ENCODE measurements at places on chromosomes 7 and 10.

- no peak for DNase-seq
- no peaks in the 10 kb centered on the region for H3K36me3 ChIP-seq
- no peaks in the 10 kb centered on the region for H3K27me3 ChIP-seq
- no peak overlapping the region for H3K4me3 ChIP-seq
These were observed 242.5 kb downstream of the CELF2 start for GRCh38 chr10:11260170-11260569.

- H3K27me3 ChIP-seq = no peaks in the 10 kb centered on the region
- no peaks in the 10 kb centered on the region for H3K36me3 ChIP-seq
- no peaks in the 10 kb centered on the region for H3K4me1 ChIP-seq
- DNase-seq = no peak
- H3K27ac ChIP-seq = no peak overlapping the region
These were observed 4.5 kb upstream of the LRRC4 start for GRCh38 chr7:128035712-128036111.

DNA sequence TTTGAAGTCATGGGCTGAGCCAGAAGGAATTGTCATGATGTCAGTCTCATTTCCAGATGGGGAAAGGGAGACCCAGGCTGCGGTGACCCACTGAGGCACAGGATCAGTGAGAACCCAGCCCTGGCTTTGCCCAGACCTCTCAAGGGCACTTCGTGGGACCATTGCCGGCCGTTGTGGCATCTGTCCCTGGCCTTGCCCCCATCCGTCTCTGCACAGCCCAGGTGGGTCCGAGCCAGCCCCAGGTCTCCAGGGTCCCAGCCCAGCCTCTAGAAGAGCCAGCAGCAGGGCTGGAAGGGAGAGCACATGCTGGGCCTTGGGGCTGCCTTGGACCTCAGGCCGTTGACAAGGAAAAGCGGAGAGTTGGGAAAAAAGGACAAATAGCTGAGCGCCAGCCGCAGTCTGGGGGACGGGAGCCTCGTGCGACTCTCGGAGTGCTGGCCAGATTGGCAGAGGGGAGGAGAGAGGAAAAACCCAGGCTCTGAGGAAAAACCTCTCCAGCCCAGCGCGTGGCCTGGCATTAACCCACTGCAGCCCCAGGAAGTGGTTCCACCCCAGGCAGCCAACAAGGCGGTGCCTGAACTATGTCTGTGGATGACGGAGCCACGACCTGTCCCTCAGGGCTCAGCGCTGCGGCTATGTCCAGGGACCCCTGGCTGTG is 30.2 kb downstream of the GRIFIN start:
- no peak overlapping the region for H3K27ac ChIP-seq
- H3K36me3 ChIP-seq = no peaks in the 10 kb centered on the region
- no peak for DNase-seq
- no peaks in the 10 kb centered on the region for H3K27me3 ChIP-seq
- peak overlapping the region; percentile 8 for H3K4me3 ChIP-seq
- H3K4me1 ChIP-seq = peaks cover 3% of the 10 kb centered on the region

DNA sequence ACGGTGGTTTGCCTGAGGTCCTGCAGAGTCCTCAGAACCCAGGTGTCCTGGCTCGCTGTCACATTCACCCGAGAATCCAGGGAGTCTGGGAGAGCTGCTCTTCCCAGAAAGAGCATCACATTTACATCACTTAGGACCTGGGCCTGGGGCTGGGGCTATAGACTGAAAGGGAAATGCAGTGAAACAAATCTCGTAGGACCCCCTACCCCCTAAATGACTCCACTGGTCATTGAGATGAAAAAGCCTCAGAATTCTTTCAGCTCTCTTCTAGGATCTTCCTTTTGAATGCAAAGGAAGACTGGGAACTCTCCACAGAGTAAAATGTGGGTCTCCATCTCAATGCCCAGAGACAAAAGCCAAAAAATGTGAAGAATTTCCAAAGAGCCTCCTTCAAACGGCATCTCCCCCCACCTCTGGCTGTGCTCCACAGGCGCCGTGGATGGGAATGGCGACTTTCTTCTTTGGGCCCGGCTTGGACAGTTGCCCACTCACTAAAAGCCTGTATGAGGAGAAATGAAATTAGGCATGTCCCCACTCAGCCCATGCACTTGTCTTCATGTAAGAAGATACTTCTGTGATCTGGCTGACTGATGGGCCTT is 49.0 kb upstream of the PODXL start:
- H3K27ac ChIP-seq = no peak overlapping the region
- H3K4me3 ChIP-seq = no peak overlapping the region
- no peak for DNase-seq
- H3K36me3 ChIP-seq = no peaks in the 10 kb centered on the region
- no peaks in the 10 kb centered on the region for H3K27me3 ChIP-seq

Measured in breast epithelium (tissue), 4 donors.